Tongue (tissue), 3 donors: ENCODE measurements at places on chromosomes 16 and 17. TPM values are rescaled to one million over a fixed set of nuclear protein-coding genes. Genes with fewer than 3 reads are reported as not detected.

Gene RANGRF
- 7.5 TPM for total RNA-seq

Gene RUNDC1
- 10.7 TPM for total RNA-seq

Gene KCTD11
- 3.4 TPM for total RNA-seq

Gene SHBG
- total RNA-seq: not detected

Gene RMI2
- total RNA-seq: 12.5 TPM

GRCh38 chr17:74172700-74173099 is 30.8 kb upstream of the RPL38 start:
- no peak for DNase-seq

GRCh38 chr16:23016368-23016767 is 132.9 kb downstream of the USP31 start:
- no peak for DNase-seq

GRCh38 chr17:45021607-45022287 is 29.7 kb downstream of the DCAKD start:
- DNase-seq: peak; percentile 85
